ENCODE measurements at places on chromosomes 5 and 9.

DNA sequence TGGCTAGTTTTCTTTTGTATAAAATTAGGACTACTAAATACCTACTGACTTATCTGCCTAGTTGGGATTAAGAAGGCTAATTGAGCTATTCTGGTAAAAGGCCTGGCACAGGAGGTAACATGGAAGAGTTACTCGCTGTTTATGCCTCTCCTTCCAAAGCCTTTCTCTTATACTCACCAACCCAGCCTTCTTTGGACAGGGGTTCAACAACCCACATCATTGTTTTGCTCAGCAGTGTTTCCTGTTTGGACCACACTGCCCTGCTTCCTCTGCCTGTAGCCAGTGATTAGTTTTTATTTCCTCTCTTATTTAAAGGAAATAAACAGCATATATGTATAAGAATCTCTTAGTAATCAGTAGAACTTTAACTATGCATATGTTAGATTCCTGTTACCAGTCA lies 85.1 kb upstream of the TLX3 start:
- DNase-seq: no peak

DNA sequence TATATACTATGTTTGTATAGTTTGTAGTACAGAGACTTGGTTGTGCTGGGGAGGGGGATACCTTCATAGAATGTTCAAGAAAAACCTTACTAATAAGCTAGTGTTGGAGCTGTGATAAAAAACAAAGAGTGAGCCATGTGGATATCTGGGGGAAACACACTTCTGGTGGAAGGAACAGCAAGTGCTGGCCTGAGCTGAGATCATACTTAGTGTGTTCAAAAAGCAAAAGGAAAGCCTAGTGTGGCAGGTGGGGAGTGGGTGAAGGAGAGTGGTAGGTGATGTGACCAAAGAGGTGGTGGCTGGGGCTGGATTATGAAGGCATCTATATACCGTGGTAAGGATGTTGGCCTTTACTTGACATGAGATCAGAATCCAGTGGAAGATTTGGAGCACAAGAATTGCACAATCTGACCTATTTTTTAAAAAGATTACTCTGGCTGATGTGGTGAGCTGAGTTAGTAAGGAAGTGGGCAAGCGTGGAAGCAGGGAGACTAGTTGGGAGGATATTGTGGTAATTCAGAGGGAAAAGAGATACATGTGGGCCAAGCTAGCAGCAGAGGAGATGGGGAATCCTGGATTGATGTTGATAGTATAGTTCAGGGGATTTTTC lies 26.6 kb downstream of the PALM2AKAP2 start:
- DNase-seq: no peak

DNA sequence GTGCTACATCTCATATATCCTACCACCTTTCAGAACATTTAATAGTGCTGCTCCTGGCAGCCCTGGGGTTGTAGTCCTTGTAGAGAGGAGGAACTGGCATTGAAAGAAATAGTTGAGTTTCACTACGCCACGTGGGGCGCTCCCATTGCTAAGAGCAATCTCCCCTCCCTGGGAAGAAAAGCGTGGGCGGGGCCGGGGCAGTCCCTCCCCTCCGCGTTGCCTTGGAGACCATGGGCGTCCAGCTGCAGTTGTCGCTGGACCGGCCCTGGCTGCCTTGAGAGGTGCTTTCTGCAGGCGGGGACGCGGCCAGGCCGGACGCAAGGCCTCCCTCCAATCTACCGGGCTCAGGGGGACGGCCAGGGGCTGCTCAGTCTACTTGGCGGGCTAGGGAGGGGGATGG lies 368 bp upstream of the CCDC180 start:
- peak; percentile 83 for DNase-seq

DNA sequence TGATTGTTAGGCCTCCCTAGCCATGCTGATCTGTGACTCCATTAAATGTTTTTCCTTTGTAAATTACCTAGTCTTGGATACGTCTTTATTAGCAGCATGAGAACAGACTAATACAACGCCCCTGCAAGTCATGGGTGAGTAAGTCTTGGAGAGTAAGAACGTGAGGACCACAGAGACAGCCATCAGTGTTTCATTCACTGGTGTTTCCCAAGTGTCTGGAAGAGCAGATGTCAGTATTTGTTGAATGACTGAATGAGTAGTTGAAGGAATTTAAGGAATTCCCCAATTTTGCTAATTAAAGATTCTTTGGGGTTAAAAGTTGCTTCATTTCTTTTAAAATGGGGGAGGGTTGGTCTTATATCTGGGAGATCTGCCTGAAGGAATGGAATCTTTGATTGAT lies 178.8 kb downstream of the TRIO start:
- no peak for DNase-seq

- peak; percentile 87 for DNase-seq
Observed at GRCh38 chr5:124906339-124907097, 160.1 kb upstream of the ZNF608 start.

- no peak for DNase-seq
Observed at GRCh38 chr5:173583346-173583745, 33.1 kb downstream of the BOD1 start.

- DNase-seq: no peak
Observed at GRCh38 chr9:32486839-32487562, 39.0 kb downstream of the RIGI start.

GRCh38 chr5:127562252-127562651 lies 44.8 kb downstream of the PRRC1 start:
- no peak for DNase-seq

- DNase-seq: no peak
Observed at GRCh38 chr5:159426694-159427093, 96.4 kb upstream of the IL12B start.

DNA sequence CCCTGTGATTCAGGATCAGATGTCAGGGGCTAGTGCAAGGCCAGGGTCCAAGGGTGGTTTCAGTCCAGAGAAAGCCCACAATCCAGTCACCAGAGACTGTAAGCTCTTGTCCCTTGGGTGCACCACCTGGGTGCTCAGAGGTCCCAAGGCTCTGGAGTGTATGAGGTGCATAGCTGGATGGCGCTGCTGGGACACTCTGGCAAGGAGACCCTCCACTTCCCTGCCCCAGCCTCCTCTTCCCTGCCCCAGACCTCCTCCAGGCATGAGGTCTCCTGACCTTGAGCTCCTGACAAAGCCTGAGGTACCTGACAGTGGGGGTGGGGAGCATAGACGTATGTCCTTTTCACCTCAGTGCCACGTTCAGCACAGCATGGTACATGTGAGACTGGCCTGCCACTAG lies 7.0 kb downstream of the CSF2 start:
- no peak for DNase-seq

- DNase-seq: no peak
Observed at GRCh38 chr9:69497816-69498215, 172.8 kb downstream of the ENTREP1 start.

DNA sequence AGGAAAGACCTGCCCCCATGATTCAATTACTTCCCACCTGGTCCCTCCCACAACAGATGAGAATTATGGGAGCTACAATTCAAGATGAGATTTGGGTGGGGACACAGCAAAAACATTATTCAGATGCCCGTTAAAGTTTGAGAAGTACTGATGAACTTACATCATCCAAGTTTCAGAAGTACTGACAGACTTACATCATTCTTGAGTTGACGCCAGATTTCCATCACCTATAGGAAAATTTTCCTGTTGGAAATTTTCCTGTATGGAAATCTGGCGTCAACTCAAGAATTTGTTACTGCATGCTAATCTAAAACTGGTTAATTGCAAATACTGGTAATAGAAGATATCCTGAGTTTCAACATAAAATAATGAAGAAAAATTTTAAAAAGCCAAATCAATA lies 975.9 kb downstream of the MAT2B start:
- DNase-seq: no peak
